ENCODE measurements at places on chromosomes 4 and X.

- DNase-seq, result no peak
These were observed 43.0 kb downstream of the LAS1L start for GRCh38 chrX:65491620-65492019.

GRCh38 chrX:142999199-142999701, 26.5 kb upstream of the SPANXN4 start:
- no peak for DNase-seq

GRCh38 chr4:112517067-112517634, 1.2 kb upstream of the NEUROG2 start:
- peak; percentile 35 for DNase-seq

DNA sequence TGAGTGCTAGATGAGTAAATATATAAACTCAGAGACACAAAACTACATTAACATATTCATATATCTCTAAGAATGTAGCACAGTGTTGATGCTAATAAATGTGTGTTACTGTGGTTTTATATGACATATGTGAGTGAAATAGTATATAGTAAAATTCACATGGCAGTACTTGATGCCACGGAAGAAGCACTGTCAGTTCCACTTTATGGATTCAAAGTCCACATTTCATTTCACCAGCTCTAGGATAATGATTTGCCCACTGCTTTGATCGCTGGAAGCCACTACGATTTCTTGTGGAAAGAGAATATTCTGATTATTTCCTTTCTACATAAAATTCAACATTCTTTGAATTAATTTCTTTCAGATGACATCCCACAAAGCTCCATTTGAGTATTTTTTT, 181.2 kb downstream of the GBA3 start:
- no peak for DNase-seq

- DNase-seq, result no peak
These were observed 297.2 kb upstream of the AADAT start for GRCh38 chr4:170386971-170387370.

Data from muscle of back (tissue), 13 donors.